ENCODE measurements at places on chromosomes 2 and 18.
A peak's percentile ranks its signal among the peaks of the same experiment; 100 is the strongest.

- no peak for DNase-seq
Measured at GRCh38 chr18:58761241-58761969, 90.1 kb downstream of the MALT1 start.

GRCh38 chr2:47259829-47260228 is 104.7 kb upstream of the STPG4 start:
- no peak for DNase-seq

DNA sequence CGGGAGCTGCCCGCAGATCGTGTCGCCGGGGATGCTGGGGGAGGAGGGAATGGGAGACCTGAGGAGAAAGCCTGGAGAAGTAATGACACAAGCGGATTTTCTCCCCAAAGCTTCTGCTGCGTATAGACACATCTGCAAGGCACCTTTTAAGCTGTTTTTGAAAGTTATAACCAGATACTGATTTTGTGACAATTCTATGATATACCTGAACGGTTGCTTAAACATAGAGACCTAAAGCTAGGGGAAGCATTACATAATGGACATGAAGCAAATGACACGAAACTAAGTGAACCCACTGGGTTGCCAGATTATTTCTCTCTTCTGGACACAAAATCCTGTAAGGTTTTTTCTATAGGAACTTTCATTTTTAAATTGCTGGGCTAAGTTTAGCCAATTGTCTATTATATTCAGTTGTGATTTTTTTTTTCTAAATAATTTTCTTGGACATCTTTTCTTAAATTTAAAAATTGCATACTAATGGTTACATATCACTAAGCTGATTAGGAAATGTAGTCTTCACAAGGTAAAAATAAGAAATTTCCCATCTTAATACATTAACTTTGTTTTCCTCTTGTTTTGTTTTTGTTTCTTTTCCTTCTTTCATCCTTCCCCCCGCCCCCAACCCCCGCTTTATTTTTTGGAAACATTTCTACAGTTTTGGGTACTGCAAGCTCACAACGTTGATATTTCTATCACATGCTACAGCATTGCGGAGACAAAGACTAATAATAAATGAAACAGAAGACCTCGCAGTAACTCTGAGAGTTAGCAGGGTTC is 1.3 kb downstream of the OSBPL6 start:
- DNase-seq: no peak

DNA sequence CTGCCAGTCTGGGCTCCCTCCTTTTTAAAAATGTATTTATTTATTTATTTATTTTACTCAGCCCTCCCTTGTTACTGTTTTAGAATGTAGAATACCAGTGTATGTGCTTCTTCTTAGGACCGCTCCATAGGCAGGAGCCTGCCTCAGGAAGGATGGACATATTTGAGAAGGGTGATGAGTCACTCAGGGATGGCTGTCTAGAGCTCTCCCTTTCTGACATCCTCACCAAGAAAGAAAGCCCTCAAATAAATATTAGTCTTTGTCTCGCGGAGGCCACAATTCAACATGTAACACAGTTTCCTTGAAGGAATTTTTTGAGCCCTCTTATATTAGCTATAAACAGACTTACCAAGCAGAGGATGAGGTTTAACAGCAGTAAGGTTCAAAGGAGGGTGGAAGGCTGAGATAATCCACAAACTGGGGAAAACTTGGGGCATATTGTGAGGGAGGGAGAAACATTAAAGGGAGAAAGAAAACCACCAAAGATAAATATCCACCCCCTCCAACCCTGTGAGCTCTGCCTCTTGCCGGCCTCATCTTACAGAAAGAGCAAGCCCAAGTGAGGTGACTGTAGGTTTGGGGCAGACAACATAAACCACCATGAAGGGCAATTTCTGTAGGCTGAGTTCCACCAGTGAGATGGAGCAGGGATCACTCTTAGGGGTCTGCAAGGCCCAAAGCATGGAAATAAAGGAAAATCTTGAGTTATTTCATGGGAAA is 163.4 kb downstream of the LRRTM1 start:
- no peak for DNase-seq

- no peak for DNase-seq
Measured at GRCh38 chr2:217142649-217143266, 282.9 kb upstream of the TNP1 start.

- DNase-seq: no peak
Measured at GRCh38 chr2:134522496-134523455, 196.0 kb downstream of the TMEM163 start.

DNA sequence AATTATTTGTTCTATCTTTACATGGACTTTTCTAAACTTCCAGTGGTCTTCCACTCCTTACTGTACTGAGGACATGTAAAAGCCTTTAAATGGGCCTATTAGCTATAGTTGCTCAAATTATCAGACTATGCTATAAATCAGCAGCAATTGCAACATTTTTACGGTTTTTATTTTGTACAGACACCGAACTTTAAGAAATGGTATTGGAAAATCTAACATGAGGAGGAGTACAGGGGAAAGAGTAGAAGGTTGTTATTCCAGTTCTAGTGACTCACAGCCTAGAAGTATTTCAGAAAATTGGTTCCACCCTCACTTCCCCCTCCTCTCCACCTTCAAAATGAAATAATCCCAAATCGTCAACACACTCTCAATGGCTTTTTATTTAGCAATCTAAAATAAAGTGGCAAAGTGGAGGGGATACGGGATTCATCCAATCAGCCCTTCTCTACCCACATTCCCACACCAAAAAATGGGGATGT is 1.1 kb downstream of the NCKAP1 start:
- no peak for DNase-seq

DNA sequence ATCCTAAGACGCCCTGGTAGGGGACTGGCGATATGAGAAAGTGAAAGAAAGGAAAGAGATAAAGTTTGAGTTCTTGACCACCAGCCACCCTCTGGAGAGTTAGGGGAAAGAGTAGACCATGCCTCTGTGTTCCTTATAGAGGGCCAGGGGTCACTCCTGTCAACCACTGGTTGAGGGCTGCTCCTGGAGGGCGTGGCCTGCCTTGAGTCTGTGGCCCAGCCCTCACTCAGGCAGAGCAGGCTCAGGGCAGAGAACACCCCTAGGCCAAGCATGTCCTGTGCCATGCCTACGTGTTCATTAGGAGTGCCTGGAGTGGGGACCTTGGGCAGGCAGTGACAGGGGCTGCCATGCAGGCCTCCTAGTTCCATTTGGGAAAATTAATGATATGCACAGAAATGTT is 161.1 kb upstream of the EPB41L3 start:
- no peak for DNase-seq

DNA sequence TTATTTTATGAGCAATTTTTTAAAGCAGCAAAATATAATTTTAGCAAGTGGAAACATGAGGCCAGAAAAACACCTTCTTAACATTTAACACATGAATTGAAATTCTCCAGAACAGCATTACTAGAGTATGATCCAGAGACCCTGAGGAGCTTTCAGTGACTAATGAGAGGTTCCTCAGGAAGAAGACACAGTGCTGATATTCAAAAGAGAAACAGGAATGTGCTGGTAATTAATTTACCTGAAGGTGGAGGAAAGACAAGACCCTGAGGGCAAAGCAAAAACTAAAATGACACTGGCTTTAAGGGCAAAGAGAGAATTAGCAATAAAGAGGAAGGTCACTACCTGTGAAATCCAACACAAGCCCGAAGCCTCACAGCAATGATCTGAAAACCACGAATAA is 97.0 kb downstream of the CDH2 start:
- DNase-seq: no peak

DNA sequence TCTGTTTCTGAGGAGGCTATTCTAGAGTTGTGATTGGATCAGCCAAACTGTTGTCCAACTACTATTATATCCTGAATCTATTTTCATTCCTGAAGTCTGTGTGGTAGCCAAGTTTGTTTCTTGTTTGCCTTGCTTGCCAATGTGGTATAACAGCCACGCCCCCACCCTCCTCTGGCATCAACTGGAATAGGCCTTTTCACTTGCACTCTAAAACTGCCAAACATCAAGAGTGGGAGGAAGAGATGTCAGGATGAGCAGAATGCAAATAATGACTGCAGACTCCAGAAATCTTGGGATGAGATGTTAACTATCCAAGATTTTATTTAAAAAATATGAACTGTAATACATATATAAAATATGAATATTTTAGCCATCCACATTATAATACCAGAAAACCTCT is 246.1 kb downstream of the NRXN1 start:
- no peak for DNase-seq

GRCh38 chr2:127181851-127182250 is 38.2 kb downstream of the CYP27C1 start:
- peak; percentile 57 for DNase-seq

DNA sequence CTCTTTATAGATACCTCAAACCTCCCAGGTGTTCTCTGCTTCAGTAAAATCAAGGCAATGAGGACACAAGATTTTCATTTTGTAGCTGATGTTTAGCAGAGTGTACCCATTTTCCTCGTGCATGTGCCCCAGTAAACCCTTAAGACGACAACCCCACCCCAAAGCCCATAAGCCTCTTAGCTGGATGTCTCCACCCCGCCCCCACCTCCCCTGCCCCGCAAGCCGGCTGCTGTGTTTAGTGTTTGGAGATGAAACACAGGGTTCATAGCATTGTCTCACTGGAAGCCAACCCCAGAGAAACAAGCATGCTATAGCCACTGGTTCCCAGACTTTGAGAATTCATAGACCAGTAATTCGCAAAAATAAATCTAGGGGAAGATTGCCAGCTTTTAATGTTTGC is 5.8 kb upstream of the SAG start:
- no peak for DNase-seq

DNA sequence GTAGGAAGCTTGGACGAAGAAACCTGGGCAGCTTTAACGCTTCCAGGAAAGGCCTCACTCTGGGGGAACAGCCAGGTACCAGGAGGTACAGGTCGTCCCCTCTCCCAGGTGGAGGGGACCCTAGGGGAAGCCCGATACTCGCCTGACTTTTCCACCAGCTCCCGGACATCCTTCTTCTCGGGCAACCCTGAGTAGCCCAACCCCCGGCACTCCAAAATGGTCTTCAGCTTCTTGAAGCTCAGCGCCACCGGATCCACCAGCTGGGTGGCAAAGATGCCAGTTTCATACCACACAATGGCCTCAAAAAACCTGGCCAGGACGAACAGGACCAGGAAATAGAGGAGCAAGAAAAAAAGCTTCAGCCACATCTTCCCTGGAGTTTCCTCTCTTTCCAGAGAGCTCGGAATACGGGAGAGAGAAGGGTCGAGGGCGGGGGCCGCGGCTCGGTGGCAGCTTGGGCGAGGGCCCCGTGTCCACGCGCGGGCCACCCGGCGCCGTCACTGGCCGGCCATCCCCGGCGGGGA is 1.1 kb downstream of the RNF103 start:
- no peak for DNase-seq

GRCh38 chr2:175293776-175294175 is 112.3 kb upstream of the ATP5MC3 start:
- DNase-seq: no peak

- no peak for DNase-seq
Measured at GRCh38 chr2:168568476-168569267, 112.6 kb downstream of the CERS6 start.

- DNase-seq: no peak
Measured at GRCh38 chr2:201831469-201831868, 25.1 kb downstream of the CDK15 start.

GRCh38 chr2:7013471-7014160 is 96.4 kb downstream of the RNF144A start:
- DNase-seq: no peak

- no peak for DNase-seq
Measured at GRCh38 chr2:202817771-202818170, 53.8 kb downstream of the ICA1L start.

DNA sequence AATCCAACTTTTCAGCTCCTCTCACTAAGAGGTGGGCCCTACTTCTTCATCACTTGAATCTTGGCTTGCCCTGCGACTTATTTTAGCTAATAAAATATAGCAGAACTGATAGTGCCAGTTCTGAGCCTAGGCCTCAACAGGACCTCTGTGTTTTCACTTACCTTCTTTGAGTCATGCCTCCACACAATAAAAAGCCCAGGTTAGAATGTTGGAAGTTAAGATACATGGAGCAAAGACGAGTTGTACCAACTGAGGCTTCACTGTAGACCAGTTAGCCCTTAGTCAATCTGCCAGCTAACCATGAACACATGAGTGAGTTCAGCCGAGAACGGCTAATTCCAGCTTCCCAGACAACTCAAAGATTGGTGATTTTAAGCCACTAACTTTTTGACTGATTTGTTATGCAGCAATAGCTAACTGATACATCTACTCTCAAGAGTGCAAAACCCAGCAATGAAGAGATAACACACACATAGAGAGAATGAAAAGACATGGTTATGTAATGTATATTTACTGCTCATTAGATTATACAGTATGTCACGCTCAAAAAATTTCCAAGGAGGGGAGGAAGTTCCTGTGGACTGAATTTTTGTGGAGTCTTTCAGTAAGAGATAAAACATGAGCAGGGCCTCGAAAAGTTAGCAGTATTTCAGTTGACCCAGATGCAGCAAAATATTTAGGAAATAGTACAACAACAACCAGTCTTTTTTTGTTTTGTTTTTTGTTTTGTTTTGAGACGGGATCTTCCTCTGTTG is 181.1 kb downstream of the MYCN start:
- DNase-seq: no peak

- DNase-seq: peak; percentile 44
Measured at GRCh38 chr18:48818329-48819254, 132.2 kb downstream of the SMAD7 start.

- no peak for DNase-seq
Measured at GRCh38 chr2:17271416-17271815, 246.8 kb downstream of the RAD51AP2 start.

GRCh38 chr18:36389811-36390581 is 92.5 kb downstream of the FHOD3 start:
- DNase-seq: no peak
